ENCODE measurements at places on chromosomes 3 and 15. TPM values are rescaled to one million over a fixed set of nuclear protein-coding genes. Genes with fewer than 3 reads are reported as not detected.

Gene MINAR1
- 0.63 TPM for total RNA-seq

Gene UTS2B
- not detected for total RNA-seq

Gene ALPK3
- 6.9 TPM for total RNA-seq

Gene SEMA3G
- 0.77 TPM for total RNA-seq

Gene MYL3
- not detected for total RNA-seq

Gene AHSG
- total RNA-seq = not detected

Gene C3orf62
- total RNA-seq = 3.9 TPM

Gene AGBL1
- total RNA-seq = not detected

Gene SLC4A7
- 56.0 TPM for total RNA-seq

Gene IGDCC3
- total RNA-seq = not detected

Gene LRRC57
- 9.1 TPM for total RNA-seq

Gene PLOD2
- total RNA-seq = 76.1 TPM

GRCh38 chr3:114900908-114901307 is 246.2 kb downstream of the ZBTB20 start:
- DNase-seq = no peak

- no peak for DNase-seq
Measured at GRCh38 chr3:30085486-30085885, 520.9 kb upstream of the TGFBR2 start.

- no peak for DNase-seq
Measured at GRCh38 chr15:70227147-70227546, 129.4 kb upstream of the TLE3 start.

DNA sequence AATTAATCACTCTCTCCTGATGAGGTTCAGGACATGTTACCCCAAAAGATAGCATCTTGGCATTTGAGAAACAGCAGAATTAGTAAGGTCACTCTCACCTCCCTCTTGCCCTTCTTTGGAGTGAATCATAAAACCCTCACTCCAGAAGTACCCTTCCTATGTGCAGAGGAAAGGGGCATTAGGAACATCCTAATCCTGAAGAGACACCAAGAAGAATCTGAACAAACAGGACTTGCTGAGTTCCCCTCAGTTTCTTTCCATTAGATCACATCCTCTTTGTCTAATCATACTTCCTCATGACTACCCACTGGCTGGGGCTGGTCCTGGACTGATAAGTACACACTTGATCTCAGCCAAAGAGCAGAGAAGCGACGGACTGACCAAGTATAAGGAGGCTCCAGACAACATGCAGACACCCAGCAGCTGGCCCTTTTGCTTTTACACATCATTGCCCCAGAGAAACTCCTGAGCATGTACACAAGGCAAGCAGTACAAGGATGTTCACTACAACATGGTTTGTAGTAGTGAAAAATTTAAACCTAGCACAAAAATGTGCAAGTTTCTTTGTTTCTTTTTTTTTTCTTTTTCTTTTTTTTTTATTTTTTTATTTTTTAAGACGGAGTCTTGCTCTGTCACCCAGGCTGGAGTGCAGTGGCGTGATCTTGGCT is 15.0 kb upstream of the TM6SF1 start:
- DNase-seq = peak; percentile 32

GRCh38 chr3:108133048-108133369 is 42.2 kb upstream of the CD47 start:
- no peak for DNase-seq

DNA sequence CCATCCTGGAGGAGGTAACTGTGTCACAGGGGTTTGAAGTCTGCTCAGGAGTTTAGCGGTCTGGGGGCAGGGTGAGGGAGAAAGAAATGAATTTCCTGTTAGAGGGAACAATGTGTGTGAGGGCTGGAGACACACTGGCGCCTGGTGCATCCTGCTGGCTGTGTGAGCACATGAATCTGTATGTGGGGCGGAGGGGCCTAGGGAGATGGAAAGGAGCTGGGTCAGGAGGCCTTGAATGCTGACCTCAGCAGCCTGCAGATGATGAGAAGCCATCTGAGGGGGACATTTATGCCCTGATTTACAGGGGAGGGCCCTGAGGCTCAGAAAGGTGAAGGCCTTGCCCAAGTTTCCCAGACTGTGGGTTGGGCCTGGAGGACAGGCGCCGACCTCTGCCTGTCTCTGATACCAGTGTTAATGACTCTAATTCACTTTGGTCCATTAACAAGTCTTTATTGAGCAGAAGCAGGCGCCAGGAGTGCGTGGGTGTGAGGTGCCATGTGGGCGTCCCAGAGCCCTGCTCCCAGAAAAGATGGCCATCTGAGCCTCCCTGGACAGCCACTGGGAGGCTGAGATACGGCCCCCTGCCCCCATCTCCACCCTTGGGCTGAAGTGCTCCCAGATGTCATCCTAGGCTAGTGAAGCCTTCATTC is 34.8 kb downstream of the LINGO1 start:
- DNase-seq = no peak

GRCh38 chr3:9222956-9223639 is 26.3 kb downstream of the SRGAP3 start:
- DNase-seq = peak; percentile 15

GRCh38 chr15:55320238-55320550 is 1.2 kb downstream of the PIGB start:
- no peak for DNase-seq

DNA sequence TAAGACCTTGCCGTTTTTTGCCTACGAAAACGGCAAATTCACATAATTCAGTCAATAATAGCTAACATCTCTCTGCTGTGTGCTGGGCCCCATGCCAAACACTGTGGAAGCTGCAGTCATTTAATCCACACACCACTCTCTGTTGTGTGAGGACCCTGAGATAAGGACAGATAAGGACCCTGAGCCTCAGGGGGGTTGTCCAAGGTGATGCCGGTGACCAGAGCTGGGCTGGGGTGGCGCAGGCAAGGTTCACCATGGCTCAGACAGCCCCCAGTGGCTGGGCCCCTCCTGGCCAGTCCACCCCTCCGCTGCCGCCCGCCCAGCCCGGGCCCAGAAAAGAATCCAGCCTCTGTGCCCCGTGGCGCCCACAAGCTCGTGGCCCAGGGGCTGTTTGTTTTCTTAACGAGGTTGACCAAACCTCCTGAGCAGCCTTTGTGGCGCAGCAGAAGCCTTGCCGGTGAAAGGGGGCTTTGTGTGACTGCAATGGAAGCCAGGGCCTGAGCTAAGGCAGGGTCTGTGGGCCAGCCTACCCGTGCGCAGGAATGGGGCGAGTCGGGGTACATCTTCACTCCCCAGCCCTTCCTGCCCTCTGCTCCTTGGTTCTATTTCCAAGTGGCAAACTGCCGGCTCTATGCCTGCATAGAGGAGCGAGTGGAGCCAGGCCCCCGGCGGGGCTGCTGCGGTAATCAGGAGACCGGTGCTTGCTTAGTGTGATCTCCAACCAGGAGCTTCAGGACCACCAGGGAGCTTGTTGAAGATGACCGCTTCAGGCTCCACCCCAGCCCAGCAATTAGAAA is 4.4 kb upstream of the SNX22 start:
- no peak for DNase-seq

DNA sequence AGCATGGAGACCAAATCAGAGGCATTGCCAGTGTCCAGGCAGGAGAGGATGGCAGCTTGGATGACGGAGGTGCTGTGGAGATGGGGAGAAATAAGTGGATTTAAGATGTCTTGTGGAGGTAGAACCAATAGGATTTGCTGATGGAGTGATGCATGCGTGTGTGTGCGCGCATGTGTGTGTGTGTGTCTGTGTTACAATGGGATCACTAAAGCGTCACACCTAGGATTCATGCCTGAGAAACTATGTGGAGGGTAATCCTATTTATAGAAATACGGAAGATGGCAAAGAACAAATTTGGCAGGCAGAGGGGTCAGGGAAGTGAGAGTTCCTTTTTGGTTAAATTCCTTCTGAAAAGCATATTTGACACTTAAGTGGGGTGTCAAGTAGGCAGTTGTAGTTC is 64.8 kb upstream of the ARL8B start:
- no peak for DNase-seq

DNA sequence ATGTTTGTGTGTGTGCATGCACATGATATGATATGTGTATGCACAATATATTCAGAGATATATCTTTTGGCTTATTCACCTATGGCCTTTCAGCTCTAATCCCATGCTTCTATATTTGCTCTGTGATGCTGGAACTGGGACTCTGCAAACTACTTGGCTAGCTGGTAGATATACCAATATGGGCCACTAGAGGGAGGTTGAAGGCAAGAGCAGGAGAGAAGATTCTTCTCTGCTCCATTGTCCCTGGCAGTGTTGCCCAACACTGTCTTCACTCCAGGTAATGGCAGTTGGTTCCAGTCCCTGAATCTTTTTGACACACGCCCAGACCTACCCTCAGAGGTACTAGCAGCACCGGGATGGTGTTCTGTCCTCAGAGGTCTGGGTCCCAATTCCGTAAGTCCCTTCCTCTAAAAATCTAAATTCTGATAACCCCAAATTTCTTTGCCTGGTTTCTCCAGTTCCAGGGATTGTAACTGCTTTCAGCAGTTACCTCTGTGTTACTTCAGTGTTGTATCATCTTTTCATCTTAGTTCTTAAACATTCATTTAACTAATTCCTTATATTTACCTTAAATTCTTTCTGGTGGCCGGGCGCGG is 44.7 kb downstream of the GTPBP8 start:
- DNase-seq = peak; percentile 86

GRCh38 chr3:133256787-133257483 is 142.9 kb upstream of the BFSP2 start:
- DNase-seq = peak; percentile 67

DNA sequence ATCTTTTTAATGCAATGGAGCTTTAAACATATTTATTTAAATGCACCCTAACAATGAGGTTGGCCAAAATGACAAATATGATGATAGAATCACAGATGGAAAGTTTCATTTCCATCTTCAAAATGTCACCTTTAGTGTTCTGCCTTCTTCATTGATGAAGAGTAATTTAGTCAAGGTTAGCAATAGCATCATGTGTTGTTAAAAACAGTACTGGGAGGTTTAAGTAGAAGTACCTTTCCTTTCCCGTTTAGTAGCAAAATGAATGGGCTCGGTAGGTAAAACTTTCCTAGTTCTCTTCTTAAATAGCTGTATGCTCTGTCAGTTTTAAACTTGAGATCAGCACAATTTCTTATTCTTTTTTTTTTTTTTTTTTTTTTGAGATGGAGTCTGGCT is 35.1 kb downstream of the EIF2AK4 start:
- no peak for DNase-seq

DNA sequence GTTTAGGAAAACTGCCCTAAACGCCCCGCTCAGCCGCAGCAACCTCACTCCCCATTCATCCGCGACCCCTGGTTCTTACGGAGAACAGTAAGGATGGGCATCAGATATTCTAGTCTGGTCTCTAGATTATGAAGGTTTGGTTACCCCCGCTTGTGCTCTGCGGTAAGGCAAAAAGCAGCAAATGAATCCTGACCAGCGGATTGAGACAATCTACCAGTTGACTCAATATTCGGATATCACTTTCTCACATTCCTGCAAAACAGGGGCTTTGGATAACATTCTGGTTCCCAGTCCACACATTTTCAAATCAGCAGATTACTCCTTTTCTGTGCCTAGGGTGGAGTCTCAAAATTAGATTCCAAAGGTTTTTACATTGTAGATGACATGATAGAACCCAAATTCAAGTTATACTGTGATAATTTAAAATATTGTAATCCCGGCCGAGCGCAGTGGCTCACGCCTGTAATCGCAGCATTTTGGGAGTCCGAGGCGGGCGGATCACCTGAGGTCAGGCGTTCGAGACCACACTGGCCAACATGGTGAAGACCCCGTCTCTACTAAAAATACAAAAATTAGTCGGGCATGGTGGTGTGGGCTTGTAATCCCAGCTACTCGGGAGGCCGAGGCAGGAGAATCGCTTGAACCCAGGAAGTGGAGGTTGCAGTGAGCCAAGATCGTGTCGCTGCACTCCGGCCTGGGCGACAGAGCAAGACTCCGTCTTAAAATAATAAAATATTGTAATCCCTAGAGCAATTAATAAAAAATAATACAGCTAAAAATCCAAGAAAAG is 1.1 kb upstream of the CYFIP1 start:
- no peak for DNase-seq

- peak; percentile 33 for DNase-seq
Measured at GRCh38 chr15:89083246-89083645, 5.0 kb upstream of the ABHD2 start.

DNA sequence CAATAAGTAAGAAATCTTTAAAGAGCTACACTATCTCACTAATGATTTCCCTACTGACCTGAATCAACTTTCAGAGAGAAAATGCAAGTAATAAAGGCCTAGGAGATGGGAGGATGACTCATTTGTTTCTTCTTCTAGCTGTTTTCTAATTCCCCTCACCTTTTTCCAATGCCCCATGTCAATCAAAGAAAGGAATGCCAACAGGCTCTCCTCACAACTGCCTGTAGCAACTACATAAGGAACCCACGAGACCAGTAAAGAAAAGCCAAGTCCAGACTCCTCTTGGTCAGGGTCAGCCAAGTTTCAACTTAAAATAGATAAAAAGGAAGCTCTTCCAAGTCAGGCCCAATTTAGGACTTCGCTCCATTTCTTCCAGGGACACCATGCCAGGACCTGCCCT is 201.9 kb downstream of the TNIK start:
- DNase-seq = no peak

- no peak for DNase-seq
Measured at GRCh38 chr15:22959321-22960101, 20.7 kb downstream of the CYFIP1 start.

- no peak for DNase-seq
Measured at GRCh38 chr3:58585994-58586393, 8.8 kb upstream of the FAM107A start.

- DNase-seq = no peak
Measured at GRCh38 chr3:4681301-4681700, 188.2 kb downstream of the ITPR1 start.

- DNase-seq = no peak
Measured at GRCh38 chr3:146470425-146470990, 1.1 kb upstream of the PLSCR2 start.

DNA sequence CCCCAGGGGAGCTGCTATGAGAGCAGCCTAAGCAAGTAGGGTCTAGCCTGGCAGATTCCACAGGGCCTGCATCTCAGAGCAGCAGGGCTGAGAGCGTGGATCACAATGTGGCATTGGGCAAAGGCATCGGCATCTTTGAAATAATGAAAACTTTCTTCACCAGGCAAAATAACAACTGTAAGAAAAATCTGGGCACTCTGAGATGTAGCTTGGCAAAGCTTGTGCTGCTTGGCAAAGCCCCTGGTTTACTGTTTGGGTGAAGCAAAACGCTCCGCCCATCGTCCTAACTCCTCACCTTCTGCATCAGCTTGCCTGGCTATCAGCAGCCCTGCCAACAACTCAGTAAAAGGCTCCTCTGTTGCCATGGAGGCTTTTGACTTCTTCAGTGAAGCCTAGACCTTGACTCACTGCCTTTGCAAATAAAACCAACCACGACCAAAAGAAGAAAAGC is 212.8 kb upstream of the EIF1B start:
- DNase-seq = peak; percentile 10

- no peak for DNase-seq
Measured at GRCh38 chr3:129723558-129724324, 117.3 kb upstream of the PLXND1 start.

DNA sequence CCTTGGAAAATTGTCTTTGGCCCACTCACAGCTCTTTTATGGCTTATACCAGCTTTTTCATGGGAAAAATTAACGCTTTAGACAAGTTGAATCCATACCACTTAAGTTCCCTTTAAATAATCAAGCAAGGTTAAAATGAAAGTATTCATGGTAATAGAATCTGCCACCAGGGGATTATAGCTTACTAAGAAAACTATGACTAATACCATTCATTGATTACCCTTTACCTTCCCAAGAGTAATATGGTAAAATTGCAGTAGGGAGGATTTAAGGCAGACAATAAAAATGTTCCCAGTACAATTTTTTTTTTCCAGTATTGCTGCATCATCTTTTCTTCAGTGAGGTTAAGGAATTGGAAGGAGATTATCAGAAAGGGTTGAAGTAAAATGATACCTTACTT is 641.1 kb upstream of the NAALADL2 start:
- peak; percentile 56 for DNase-seq
